ENCODE measurements at places on chromosomes 16 and 17.

GRCh38 chr17:35086931-35087573 lies 23.5 kb upstream of the RFFL start:
- DNase-seq = no peak

DNA sequence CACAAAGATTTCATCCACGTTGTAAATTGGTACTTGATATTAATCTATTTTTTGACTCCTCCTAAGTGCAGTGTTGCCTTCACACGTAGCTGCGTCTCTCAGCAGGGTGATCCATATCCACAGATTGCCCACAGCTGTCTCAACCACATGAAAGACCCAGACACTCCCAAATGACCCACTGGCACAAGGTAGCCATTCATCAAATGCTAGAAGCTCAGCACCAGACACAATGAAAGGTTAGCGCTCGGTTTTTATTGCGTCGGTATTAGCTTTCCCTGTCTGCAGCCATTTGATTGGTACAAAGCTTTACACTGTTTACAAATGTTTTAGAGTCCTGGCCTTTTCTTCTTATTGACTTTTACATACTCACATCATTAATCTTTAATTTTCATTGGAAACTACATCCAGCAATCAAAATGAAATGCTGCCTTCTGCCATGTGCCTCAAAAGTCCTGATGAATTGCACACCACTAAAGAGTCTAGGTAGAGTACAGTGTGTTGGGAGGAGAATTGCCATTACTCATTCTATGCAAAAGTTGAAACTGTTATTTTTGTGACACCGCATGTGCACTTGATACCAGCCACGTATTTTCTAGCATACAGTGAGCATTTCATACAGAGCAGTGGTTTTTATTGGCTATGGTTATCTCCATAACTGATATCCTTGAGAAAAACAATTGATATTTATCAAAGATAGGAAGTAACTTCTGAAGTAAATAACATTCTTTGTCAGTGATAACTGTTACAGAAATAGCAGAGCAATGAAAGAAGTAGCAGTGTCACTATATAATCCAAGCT lies 127.3 kb upstream of the NUDT7 start:
- DNase-seq = no peak

DNA sequence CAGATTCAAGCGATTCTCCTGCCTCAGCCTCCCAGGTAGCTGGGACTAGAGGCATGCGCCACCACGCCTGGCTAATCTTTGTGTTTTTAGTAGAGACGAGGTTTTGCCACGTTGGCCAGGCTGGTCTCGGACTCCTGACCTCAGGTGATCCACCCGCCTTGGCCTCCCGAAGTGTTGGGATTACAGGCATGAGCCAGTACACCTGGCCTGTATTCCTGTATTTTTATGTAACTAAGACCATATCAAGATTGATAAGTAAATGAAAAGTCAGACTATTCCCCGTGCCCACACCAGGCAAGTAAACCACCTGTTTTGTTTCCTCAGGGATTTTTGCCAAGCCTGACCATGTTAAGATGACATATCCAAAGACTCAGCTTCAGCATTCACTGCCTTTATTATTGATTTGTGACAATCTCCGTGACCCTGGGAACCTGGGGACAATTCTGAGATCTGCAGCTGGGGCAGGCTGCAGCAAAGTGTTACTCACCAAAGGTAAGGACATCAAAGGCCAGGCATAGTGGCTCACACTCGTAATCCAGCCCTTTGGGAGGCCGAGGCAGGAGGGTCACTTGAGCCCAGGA lies 5.6 kb downstream of the MRM3 start:
- no peak for DNase-seq

DNA sequence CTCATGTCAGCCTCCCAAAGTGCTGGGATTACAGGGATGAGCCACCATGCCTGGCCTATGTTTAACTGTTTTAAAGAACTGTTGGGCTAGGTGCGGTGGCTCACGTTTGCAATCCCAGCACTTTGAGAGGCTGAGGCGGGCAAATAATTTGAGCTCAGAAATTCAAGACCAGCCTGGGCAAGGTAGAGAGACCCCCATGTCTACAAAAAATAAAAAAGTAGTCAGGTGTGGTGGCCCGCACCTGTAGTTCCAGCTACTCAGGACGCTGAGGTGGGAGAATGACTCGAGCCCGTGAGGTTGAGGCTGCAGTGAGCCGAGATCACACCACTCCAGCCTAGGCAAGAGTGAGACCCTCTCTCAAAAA lies 1.9 kb upstream of the ITGAL start:
- no peak for DNase-seq
